ENCODE measurements at places on chromosomes 5 and 9.

GRCh38 chr9:114039484-114039883 lies 38.6 kb downstream of the AMBP start:
- DNase-seq: no peak

DNA sequence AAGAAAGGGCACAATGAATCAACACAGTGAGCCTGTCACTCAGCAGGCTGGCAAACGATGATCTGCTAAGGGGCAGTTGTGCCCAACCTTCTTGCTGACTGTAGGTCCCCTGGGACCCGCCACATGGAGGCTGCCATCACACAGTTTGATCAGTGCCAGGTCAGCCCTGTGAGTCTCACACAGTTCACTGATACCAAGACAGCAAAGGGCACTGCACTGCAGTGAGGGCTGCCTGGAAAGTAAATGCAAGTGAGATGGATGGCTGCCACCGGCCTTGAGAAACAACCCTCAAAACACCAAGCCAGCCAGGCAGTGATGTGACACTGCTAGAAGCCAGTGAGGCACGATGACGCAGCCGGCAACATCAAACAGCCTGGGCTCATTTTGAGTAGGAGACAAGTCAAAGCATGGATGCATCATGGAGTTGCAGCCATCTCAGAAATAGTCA lies 30.3 kb downstream of the FOXD1 start:
- no peak for DNase-seq

DNA sequence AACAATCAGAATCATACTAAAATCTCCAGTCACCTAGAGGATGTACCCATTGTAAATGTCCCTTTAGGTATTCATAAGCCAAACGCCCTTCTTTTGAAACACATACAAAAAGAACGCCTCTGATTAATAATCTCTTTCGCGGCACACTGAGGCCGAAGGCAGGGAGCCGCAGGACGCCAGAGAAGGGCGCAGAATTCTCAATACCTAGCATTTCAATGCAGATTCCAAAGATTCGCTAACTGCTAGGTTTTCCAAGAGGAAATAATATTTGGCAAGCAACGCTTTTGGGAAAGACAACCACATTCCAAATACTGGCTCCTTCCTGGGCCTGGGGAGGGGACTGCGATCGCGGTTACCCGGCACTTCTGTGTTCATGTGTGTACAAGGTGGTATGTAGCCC lies 203.3 kb downstream of the MEF2C start:
- no peak for DNase-seq

DNA sequence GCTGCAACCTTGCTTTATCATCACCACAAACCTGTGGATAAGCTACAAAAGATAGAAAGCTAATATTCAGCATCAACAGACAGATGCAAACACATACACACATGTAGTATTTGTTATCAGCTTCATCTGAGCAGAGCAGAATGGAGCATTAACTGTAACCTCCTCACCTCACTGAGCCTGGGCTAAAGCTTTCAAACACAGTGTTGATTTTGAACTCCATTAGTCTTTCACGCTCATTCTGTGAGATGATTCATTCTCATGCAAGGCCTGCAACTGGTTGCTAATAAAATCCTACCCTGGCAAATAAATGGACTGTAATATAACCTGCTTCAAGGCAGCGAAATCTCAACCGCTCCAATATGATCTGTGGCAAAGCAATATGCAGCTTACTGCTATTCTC lies 1360.6 kb upstream of the ACO1 start:
- DNase-seq: no peak

GRCh38 chr9:127793093-127793708 lies 7.4 kb downstream of the CDK9 start:
- no peak for DNase-seq

- DNase-seq: no peak
These were observed 633.2 kb upstream of the RORB start for GRCh38 chr9:73863924-73864323.

DNA sequence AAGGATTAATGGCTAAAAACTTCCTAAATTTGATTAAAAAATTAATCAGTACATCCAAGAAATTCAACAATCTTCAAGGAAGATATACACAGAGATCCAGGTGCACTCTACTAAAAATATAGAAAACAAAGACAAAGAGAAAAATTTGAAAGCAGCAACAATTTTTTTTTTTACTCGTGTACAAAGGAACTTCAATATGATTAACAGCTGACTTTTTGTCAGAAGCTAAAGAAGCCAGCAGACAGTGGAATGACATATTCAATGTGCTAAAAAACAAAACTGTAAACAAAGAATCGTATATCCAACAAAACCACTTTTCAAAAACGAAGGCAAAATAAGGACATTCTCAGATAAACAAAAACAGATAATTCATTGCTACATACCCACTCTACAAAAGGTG lies 234.6 kb downstream of the FSTL4 start:
- no peak for DNase-seq

GRCh38 chr5:115022303-115022702 lies 147.4 kb downstream of the TRIM36 start:
- DNase-seq: no peak

- DNase-seq: no peak
These were observed 7.1 kb downstream of the MEGF9 start for GRCh38 chr9:120707170-120707569.

- DNase-seq: no peak
These were observed 61.0 kb downstream of the EHMT1 start for GRCh38 chr9:137679695-137680305.

DNA sequence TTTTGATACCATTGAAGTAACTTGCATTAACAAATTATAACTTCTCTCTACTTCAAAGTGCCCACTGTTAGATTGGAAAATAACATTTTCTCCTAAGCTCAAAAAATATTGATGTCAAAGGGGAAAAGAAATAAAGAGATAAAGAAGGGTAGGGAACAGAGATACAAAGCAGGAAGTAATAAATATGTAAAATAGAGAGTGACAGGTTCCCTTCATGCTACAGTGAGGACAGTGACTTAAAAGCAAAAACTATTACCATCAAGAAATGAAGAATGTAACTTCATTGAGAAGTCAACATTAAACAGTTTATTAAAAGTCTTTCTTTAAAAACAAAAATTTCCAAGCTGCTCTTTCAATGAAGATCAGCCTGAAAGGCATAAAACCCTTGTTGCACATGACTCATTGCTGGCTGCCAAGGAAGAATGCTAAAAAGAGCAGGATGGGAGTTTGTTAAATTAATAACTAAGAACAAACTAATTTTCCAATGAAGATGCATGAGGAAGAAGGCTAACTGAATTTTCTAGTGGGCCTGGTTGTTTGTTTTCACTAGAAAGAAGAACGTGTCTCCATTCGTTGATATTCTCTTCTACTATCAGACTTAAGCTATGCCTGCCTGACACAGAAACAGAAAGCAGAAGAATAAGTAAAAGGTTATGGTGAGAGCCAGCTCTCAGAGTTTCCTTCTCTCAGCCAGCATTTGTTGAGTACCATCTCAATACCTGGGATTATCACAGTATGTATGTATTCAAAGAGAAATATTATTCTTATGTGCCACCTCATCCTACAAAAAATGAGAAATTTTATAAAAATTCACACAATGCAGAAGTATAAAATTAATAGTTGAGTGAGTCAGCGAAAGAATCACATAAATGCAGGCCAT lies 197.8 kb upstream of the NREP start:
- DNase-seq: peak; percentile 20

DNA sequence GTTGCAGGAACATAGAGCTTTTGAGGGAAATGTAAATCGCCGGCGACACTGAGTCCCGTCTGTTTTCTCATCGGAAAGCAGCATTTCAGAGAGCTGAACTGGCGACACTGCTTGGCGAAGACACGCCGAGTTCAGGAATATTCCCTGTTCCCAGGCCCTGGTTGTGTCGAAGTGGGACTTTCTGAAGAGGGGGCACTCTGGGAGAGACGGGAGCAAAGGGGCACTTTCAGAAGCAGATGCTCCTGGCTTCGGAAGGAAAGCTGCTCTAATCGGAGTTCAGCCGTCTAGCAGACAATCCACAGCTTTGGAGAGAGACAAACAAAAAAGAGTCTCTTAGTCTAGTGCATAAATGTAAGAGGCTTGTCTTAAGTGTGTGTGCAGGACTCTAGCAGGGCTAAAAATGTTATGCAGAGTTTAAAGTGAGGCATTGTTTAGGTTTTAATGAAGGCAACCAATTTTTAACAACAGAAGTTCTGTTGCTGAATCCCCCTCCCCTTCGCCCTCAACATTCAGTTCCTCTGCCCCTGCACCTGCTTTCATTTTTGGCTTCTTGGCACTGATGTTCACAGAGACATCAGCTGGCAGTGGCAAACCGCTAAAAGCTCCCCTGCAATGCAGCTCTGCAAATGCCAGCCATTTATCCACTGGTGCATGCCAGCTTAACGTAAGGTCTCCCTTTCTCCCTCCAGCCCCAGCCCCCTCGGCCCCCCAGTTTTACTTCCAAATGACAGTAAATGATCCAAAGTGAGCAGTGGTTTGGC lies 289.5 kb upstream of the MPDZ start:
- no peak for DNase-seq

DNA sequence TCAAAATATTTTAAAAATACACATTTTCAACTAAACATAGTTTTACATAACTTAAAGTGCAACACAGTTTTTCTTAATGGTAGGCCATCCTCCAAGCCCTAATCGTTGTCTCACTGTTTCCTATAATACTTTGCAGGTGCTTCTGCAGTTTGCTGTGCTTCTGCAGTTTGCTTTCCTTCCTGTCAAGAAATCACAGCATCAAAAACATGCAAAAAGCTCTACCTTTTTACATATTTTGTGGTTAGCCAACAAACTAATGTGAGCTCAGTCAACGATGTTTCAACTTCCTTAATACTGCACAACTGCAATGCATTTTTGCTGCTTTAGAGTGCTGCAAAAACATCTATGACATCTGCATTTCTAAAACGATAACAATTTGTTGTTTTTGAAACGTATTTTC lies 25.2 kb downstream of the EMB start:
- DNase-seq: no peak

DNA sequence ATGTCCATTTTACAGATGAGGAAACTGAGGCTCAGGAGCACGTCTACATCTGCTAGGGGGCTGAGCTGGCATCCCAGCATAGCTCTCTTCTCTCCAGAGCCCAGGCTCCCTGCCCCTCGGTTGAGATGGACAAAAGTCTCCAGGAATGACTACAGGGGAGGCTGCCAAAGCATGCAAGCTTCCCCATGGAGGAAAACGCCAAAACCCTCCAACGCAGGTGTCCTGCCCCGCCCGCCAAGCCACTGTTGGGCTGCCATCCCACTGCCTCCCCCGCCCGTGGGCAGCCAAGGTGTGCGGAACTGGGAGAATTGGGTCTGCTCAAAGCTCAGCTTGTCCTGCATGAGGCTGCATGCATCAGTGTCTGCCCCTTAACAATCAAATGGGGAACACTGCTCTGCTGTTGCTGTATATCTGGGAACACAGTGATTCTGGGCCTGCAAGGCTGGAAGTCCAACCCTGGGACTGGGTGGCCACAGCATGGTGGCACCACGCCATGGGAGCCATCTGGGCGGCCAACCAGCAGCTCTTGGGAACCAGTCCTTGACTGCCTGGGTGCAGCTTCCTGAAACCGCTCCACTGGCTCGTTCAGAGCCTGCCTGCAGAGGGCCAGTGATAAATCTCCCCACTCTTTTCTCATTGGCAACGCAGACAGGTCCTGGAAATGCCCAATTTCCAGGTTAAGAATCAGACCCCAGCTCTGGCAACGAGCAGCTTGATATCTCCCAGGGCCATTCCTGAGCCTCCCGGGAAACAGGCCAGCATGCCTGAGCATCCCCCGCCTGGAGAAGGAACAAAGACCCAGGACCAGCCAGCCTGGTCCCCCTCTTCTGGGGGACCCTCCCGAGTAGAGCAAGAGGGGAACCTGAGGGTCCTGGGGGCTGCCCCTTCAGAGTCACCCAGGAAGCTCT lies 3.5 kb downstream of the RALGDS start:
- no peak for DNase-seq

DNA sequence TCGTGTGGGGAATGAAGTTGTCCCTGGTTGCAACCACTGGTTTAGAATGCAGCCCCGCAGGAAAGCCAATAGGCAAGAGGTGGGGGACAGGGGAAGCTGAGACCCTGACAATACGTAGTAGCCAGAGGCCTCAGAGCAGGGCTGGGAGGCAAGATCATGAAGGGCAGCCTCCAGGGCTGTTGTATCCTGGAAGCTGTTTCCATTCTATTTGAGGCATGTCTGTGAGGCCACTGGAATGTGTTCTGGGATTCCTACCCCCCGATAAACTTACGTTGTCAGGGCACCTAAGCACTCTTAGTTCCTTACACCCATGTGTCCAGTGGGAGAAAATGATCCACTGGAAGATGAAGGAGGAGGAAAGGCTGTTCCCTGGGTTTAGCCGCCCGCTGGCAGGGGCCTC lies 177.3 kb downstream of the CFAP90 start:
- DNase-seq: no peak

- no peak for DNase-seq
These were observed 1.0 kb downstream of the FOCAD start for GRCh38 chr9:20684875-20685696.

- DNase-seq: no peak
These were observed 21.1 kb downstream of the CORO2A start for GRCh38 chr9:98171176-98171925.

DNA sequence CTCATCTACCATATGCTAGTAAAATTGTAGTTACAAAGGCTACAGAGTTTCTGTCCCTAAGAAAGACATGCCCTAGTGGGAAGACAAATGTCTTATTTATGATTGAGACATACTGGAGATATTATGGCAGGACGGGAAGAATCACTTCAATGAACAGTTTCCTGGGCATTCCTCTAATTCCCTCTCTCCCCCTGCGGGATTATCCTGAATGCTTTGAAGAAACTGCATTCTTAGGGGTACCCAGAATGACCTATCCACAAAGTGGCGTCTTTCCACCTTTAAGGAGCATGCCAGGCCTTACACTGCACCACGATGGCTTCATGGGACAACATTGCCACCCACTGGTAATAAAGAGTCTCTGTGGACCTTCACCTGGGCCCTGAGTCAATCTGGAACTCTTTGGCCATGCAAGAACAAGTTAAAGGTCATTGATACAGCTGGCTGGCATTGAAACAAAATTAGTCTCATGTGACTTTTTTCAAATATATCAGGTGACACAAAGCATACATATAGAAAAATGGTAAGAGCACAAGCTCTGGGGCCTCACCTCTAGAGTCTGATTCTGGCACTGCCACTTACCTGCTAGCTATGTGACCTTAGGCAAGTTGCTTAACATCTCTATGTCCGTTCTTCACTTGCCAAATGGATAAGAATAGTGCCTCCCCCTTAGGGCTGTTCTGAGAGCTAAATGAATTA lies 32.0 kb downstream of the ANKRD55 start:
- peak; percentile 73 for DNase-seq

Data from GM10248 (cell line).